ENCODE measurements at places on chromosomes 3 and 15.
A peak's percentile ranks its signal among the peaks of the same experiment; 100 is the strongest.

- DNase-seq: no peak
Measured at GRCh38 chr15:33808720-33809457, 159.4 kb upstream of the CHRM5 start.

DNA sequence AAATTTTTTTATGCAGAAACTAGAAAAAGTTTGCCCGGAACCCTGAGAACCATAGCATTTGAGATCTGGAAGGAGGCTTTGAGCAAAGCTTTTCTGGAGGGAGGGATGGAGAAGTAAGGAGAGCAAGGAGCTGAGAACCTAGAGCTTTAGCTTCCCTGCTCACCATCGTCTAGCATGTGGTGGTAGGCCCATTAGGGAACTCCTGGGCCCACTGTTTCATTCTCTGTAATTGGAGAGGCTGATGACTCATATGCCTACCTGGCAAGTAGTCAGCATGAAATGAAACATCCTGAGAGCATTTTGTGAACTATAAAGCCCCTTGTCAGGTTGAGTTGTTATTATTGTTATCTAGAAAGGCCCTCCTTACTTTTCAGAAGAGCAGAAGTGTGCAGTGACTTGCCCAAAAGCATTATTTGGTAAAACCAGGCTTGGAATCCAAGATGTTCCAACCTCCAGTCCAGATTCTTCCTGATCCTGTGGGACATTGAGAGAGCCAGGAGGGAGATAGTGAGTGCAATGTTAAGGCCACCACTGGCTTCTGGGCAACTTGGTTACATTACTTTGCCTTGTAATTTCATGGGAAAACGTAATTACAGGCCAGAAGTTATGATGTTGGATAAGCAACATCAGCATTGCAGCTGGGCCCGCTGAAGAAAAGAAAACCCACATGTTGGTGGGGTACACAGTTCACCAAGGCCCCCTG, 104.5 kb upstream of the BFSP2 start:
- DNase-seq: no peak

GRCh38 chr3:132242790-132243189, 74.4 kb upstream of the ACP3 start:
- peak; percentile 74 for DNase-seq

- DNase-seq: no peak
Measured at GRCh38 chr3:129393271-129393670, 35.2 kb downstream of the EFCAB12 start.

DNA sequence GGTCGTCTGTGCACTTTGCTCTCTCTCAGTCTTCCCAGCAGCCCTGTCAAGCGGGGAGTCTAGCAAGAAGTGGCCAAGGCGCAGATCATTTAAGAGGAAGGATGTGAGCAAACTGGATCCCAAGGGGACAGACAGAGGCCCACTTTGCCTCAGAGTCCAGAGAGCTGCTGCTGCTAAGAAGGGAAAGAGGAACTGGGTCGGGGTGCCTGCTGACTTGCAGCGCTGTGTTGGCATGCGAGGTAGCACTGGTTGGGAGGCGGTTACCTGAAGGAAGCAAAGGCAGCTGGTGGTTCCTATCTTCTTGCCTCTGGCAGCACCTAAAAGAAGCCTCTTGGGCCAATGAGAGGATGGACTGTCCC, 28.1 kb downstream of the SMAD3 start:
- peak; percentile 96 for DNase-seq

DNA sequence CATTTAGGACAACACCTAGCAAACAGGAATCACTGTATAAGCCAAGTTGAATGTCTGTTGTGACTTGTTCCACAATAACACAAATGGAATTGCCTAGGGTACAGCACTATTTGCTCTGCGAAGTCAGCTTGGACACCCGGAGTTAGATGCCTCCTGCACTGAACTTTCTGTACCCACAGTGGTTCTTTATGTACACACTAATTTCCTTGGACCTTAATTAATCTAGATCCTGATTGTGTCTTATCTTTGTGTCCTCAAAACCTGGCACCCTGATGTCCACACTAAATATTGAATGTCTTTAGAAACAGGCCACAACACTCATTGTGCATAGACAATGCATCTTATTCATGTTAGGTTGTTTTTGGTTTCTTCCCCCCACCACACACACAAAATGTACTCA, 278.9 kb upstream of the NR2F2 start:
- no peak for DNase-seq

GRCh38 chr3:106512846-106513245, 644.0 kb upstream of the CBLB start:
- no peak for DNase-seq
